GM04504 (cell line): ENCODE measurements at places on chromosomes 1 and 21.

DNA sequence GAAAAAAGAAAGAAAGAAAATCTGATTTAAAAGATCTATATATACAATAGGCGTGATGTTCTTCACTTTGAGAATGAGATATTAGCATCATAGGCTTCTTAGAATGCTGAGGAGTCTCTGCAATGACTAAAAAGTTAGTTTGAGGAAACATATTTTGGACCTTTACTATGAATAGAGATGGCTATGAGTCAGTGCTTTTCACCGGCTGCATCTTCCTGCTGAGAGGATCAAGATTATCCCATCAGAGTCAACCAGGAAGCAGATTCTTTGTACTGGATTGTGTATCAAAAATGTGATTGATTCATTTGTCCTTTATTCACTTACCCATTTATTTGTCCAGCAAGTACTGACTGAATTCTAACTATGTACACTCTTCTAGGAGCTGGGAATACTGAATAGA, 144.2 kb downstream of the KCNK2 start:
- no peak for DNase-seq

GRCh38 chr21:43970551-43970950, 41.6 kb upstream of the TRAPPC10 start:
- no peak for DNase-seq

DNA sequence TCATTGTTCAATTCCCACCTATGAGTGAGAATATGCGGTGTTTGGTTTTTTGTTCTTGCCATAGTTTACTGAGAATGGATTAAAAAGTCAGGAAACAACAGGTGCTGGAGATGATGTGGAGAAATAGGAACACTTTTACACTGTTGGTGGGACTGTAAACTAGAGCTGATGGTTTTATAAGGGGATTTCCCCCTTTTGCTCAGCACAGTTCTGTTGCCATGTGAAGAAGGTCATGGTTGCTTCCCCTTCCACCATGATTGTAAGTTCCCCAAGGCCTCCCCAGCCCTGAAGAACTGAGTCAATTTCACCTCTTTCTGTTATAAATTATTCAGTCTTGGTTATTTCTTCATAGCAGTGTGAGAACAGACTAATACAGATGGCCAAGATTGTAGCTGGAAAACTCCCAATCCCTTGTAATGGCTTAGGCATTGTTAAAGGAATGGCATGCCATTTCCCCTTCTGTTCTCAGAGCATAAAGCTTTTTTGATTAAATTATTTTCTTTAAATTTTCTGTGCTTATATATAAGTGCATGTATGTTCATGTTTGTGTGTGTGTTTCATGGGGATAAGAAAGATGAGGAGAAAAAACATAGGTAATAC, 144.8 kb downstream of the BACH1 start:
- peak; percentile 34 for DNase-seq

GRCh38 chr1:112674986-112675727, 698 bp downstream of the MOV10 start:
- no peak for DNase-seq

DNA sequence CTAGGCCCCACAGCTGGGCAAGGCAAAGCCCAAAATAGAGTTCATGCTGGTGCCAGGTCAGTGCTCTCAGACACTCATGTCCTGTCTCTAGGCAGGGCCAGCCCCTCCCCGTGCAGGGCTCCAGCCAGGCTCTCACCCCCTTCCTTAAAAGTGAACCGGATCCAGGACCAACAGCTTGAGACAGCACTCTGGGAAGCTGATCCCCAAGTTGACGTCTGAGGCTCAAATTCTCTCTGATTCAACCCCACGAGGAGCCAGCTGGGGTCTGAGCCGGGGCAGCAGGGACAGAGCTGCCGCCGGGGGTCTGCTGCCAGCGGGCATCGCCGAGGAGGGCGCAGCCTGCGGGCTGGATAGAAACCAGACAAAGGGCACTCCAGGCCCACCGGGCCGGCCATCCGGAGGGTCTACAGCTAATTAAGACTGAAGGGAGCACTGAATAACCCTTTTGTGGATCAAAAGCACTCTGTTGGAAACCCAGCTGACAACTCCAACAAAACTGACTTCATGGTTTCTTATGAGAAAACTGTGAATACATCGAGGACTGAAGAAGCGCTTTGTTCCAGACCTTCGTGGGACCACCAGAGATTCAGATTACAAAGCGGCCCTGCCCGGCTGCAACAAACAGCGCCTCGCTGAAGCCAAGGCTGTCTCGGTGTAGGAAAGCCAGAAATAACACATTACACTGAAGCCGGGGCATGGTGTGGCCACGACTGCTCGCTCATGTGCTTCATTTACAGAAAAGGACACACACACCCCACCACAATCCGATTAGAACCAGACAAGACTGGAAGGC, 95.8 kb downstream of the PSMG1 start:
- DNase-seq, result no peak
